ENCODE measurements at places on chromosomes 7 and 10.

- DNase-seq, result no peak
Observed at GRCh38 chr10:129517680-129518057, 50.6 kb downstream of the MGMT start.

DNA sequence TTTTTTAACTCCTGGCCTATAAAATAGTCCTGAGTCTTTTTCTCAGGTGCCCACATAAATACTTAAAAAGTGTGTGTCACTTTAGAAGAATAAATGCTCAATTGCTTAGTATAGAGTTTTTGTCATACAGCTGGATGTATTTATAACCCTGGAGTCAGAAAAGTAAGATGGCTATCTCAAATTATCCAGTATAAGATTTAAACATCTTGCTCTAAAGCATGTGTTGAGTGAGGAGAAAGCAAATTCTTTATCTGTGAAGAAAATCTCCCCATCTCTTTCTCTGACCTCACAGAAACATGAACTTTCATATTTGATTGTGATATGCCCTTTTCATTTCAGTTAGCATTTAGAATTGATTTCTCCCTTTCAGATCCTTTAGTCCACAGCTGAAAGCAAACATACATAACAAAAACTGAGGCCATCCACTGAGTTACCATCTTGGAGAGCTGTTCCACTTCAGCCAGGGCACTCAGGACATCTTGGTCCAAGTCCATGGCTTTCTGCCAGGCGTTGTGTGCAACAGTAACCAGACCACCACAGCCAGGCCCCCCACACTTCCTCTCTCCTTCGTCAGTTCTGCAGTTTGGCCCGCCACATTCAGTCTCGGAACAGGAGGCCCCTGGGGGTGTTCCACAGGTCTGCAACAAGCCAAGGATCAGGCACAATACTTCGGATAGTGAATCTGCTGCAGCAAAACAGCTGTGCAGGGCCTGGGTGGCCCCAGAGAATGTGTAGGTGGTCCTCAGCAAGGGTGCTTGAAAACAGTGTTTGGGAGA is 40.9 kb downstream of the DLD start:
- DNase-seq, result no peak

DNA sequence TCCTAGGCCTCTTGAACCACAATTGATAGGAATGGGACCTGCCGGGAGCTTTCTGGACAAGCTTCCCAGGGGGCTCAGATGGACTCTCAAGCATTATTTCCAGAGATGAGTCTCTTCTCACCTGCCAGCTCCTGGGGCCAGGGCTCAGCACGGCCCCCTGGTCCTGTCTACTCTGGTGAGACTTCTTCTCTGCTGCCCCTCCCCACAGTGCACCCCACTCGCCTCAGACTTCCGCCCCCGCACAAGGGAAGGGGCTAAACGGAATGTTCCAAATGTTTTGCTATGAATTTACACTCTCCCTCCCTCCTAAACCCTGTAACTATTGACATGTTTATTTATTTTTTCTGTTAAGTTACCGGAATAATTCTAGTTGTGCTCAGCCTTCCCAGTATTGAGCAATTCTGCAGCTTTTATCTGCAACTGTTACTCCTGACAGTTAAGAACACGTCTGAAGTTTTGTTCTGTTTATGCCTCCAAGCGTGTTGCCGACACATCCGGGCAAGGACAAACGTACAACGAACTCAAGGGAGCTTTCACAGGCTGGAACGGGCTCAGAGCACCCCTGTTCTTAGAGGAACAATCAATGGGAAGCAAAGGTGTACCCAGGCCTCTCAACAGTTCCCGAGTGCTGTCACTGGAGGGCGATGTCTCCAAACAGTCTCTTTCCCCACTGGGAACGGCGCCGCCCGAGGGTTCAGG is 55.2 kb downstream of the FHIP2A start:
- DNase-seq, result no peak

- DNase-seq, result peak; percentile 41
Observed at GRCh38 chr10:75294866-75295701, 59.3 kb upstream of the COMTD1 start.
